Activated CD4-positive, alpha-beta T cell treated with anti-CD3 and anti-CD28 coated beads for 36 hours (primary cell): ENCODE measurements at places on chromosomes 5 and 9. TPM values are rescaled to one million over a fixed set of nuclear protein-coding genes. Genes with fewer than 3 reads are reported as not detected.

- DNase-seq: no peak
These were observed 24.2 kb upstream of the HAPLN1 start for GRCh38 chr5:83744821-83745220.

GRCh38 chr9:126708178-126708577 is 94.5 kb downstream of the LMX1B start:
- DNase-seq: no peak

GRCh38 chr9:36137392-36138004 is 965 bp downstream of the GLIPR2 start:
- DNase-seq: peak; percentile 23

FBP2 gene
- total RNA-seq: not detected

GRCh38 chr9:93663877-93664548 is 87.6 kb downstream of the PHF2 start:
- DNase-seq: peak; percentile 2

DNA sequence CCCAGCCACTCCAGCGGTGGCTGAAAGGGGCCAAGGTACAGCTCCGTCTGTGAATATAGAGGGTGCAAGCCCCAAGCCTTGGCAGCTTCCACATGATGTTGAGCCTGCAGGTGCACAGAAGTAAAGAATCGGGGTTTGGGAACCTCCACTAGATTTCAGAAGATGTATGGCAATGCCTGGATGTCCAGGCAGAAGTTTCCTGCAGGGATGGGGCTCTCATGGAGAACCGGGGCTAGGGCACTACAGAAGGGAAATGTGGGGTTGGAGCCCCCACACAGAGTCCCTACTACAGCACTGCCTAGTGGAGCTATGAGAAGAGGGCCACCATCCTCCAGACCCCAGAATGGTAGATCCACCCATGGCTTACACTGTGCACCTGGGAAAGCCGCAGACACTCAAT is 23.2 kb downstream of the CCDC125 start:
- DNase-seq: no peak

DNA sequence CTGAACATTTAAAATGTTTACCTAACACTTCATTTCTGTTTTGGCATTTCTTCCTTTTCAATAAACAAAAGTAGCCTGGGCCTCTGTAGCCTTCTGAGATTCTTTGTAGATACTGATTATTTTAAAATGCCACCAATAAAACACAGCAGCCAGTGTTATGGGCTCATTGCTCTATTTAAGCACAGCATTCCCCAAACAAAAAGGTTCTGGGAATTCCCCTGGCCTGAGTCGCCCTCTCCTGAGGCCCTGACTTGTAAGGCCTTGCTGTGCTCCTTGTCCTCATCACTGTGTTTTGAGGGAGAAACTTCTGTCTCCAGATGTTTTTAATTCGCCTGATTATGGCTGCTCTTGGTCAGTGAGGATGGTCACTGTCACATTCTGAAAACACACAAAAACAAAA is 33.0 kb upstream of the CTXN3 start:
- DNase-seq: no peak

GRCh38 chr9:106970976-106971457 is 108.1 kb downstream of the ZNF462 start:
- no peak for DNase-seq

DNA sequence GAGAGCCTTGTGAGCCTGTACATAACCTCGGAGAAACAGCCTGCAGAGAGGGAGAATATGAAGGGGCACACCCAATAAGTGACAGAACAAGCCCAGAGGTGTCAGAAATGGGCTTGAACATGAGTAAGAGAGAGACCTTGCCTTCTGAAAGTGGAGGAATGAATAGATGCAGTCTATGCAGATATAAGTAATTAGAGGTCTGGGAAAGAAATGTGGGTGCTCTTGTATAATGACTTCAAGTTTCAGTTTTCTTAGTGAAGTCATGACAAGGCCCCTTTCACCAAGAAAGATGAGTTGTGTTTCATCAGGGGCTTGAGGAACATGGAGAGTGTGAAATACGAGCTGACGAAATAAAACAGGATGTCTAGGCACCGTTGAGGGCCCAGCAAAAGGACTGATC is 15.1 kb downstream of the GRAMD2B start:
- peak; percentile 41 for DNase-seq

HK3 gene
- not detected for total RNA-seq

CXCL14 gene
- not detected for total RNA-seq

PLAC8L1 gene
- 0.30 TPM for total RNA-seq
